ENCODE measurements at places on chromosomes 3 and 15.
A peak's percentile ranks its signal among the peaks of the same experiment; 100 is the strongest.

GRCh38 chr3:42605546-42606173 lies 5.2 kb downstream of the NKTR start:
- DNase-seq, result peak; percentile 31

- DNase-seq, result no peak
These were observed 17.6 kb downstream of the CFAP44 start for GRCh38 chr3:113423699-113424098.

- peak; percentile 83 for DNase-seq
These were observed 26.3 kb upstream of the MTHFS start for GRCh38 chr15:79923079-79923514.

DNA sequence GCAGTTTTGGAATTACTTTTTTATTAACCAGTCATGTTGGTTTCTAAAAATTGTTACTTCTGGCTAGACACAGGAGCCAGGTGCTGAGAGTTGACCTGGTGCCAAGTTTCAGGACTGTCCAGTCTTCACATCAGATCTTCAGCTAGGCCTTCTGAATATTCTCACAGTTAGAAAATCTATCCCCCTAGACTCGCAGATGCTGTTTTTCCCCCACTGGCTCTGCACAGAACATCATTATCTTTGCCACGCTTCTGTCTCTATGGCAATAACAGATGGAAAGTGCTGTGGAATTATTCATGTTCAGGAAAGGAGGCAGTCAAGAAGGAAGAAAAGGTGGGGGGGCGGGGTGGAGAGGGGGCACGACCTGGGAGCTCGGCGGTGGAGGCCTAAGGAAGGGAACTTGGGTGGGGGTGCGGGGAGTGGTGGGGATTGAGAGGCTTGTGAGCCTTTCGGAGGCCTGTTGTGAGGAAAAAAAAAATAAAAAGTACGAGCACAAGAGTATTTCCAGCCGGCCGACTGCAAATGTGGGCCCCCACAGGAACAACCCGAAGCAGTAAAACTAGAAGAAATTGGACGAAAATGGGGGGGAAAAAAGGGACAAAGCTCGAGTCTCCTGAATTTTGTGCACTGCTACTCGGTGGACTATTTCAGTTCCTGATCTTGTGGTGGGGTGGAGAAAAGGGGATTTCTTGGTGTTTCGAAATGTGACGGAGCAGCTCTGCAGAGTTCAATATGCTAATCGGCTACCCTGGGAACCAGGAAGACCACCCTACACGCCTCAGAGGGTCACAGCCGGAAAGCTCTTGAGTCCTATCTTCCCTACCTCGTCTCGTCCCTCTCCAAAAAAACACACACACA lies 1.5 kb upstream of the SKIL start:
- peak; percentile 79 for DNase-seq

- no peak for DNase-seq
These were observed 9.7 kb downstream of the MAGI1 start for GRCh38 chr3:66029014-66029413.

DNA sequence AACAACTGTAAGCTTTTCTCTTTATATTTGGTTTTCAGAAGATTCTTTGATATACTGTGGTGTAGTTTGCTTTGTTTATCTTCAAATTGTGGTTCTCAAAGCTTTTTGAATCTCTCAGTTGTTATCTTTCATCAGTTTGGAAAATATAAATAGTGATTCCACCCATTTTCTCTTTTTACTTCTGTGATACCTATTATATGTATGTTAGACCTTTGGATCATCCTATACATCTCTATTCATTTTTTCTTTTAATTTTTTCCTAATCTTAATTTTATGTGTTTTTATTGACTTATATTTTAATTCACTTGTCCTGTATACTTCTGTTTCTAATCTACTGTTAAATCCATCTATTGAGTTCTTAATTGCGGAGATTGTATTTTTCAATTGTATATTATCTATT lies 160.7 kb upstream of the COL8A1 start:
- DNase-seq, result no peak

DNA sequence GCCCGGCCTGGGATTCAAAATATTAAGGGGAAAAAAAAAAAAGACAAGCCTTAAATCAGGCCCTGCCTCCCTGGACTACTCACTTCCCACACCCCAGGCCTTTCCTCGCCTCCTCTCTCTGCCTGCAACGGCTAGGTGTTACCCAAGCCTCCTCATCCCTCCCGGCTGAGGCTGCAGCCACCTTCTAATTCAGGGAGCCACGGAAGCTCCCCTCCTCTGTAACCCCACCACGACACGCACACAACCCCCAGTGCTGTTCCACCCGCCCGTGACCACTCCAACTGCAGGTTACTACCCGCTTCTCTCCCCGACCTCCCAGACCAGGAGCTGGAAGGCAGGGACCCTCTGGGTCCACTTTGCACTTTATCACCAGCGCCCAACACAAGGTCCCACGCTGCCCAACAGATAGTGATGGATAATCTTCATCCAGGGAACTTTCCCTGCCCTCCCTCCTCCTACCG lies 936 bp downstream of the KIF7 start:
- DNase-seq, result no peak

GRCh38 chr3:73234354-73235014 lies 173.0 kb downstream of the EBLN2 start:
- no peak for DNase-seq

DNA sequence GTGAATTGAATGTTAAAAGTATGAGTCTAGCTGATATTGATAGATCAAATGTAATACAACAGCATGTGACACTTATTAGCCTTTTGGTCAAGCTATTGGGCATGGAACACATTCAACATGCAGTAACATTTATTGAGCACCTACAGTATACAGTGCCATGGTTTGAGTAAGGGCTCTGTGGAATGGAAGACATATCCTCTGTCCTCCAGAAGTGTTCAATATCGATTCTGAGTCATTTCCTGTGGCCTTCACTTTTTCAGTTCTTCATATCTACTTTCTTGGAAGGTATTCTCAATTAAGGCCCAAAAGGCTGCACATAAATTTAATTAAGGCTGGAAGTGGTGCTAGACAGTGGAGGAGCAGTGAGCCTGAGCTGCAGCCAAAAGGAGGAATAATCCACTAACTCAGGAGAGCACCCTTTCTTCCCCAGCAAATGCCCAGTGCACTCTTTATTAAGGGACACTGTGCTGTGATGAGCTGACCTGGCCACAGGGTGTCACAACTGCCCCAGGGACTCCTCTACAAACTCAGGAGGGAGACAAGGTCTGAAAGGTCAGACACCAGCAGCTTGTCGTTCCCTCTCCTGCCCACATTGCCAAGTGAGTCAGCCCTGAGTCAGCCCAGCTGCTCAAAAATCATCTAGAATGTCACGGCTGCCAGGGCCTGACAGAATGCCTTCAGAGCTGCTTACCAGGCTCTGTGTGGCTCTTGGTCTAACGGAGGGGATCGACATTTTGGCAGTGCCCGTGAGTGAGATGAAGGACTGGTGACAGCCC lies 544.8 kb downstream of the AGBL1 start:
- peak; percentile 51 for DNase-seq

DNA sequence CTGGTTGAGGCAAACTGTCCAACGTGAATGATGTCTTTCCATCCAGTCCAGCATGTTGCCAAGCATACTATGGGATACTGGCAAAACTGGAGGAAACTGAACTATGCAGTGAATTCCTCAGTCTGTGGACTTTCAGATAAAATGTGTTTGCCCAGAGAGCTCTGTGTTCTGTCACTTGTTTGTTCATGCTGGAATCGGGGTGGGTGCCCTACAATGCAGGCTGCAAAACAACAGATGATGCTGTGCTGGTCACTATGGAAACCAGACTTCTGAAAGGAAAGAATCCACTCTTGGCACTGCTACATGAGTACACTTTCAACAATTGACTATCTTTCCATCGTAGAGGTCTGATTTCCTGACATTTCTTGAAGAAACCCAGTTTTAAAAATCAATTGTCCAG lies 272.5 kb upstream of the ARHGEF26 start:
- DNase-seq, result no peak

- peak; percentile 90 for DNase-seq
These were observed 256.6 kb upstream of the PROK2 start for GRCh38 chr3:72041511-72041910.

GRCh38 chr3:120148187-120148949 lies 54.1 kb upstream of the GSK3B start:
- no peak for DNase-seq

- no peak for DNase-seq
These were observed 75.0 kb downstream of the BFSP2 start for GRCh38 chr3:133474817-133475216.

Data from WERI-Rb-1 (cell line).